SW480 (cell line): ENCODE measurements at places on chromosomes 5 and 9.

DNA sequence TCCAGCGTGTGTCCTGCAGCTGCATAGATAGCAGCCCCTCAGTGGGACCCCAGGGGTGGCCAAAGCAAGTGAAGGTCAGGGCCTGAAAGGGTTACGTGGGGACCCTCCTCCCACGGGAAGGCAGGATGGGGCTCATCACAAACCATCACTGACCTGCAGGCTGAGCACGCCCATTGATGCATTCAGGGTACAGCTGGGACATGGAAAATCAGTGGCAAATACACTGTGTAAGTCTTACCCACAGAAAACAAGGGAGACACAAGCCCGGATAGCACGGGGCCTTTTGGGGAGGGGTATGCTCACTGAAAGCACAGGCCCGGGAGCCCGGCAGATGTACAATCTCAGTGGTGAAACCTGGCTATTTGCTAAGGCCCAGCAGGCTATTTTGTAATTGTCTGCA lies 49.1 kb downstream of the SEMA4D start:
- no peak for DNase-seq

- DNase-seq: peak; percentile 10
Measured at GRCh38 chr5:75050415-75050814, 1.9 kb downstream of the GCNT4 start.

GRCh38 chr5:39519566-39520231 lies 94.9 kb upstream of the DAB2 start:
- DNase-seq: no peak

DNA sequence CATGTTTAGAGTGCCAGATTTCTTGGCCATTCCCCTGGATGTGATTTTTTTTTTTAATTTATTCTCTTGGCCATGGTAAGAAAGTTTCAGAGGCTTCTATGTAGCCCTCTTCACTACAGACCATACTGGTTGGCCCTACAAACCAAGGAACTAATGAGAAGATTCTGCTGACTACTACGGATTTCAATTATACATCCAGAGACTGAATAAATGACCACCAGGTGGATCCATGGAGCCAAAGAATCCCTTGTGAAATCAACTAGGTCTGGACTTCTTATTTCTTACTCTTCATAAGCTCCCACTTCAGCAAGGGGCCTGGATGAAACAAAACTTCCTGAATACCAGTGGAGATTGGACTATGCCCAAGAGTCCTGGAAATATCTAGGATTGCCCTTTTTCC lies 27.6 kb downstream of the ZNF622 start:
- DNase-seq: peak; percentile 28

- DNase-seq: no peak
Measured at GRCh38 chr9:75938946-75939345, 48.5 kb downstream of the PCSK5 start.

DNA sequence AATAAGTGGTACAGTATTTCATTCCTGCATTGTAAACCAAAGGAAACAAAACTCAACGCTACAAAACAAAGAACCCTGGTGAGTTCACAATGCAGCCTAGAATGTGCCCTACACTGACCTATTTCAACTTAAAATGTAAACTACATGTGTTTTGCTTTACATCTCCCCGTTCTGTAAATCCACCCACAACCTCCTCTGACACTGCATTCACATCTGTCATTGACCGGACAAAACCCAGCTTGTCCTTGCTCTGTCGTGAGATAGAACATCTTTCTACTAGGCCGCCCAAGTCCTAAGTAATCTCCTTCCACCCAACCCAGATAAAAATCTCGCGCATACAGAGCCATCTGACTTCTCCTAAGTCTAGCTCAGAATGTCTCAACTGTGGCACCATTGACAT lies 6.1 kb upstream of the VLDLR start:
- no peak for DNase-seq

DNA sequence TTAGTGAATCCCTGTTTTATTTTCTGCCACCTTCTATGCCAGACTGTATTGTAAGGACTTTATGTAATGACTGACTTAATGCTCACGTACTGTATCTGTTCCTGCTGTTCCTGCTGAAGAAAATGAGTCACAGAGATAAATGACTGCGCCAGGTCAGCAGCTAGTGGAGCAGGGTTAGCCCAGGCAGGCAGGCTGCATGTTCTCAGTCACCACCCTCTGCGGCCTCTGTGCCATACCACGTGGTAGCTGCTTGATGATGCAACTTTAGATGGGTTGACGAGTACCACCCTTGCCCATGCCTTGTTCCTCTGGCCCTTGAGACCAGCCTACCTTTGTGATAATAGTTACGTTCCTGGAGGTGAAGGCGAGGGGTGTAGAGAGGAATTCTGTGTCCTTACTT lies 161.9 kb downstream of the TRIO start:
- no peak for DNase-seq

- DNase-seq: no peak
Measured at GRCh38 chr9:13447843-13448422, 168.4 kb upstream of the MPDZ start.

DNA sequence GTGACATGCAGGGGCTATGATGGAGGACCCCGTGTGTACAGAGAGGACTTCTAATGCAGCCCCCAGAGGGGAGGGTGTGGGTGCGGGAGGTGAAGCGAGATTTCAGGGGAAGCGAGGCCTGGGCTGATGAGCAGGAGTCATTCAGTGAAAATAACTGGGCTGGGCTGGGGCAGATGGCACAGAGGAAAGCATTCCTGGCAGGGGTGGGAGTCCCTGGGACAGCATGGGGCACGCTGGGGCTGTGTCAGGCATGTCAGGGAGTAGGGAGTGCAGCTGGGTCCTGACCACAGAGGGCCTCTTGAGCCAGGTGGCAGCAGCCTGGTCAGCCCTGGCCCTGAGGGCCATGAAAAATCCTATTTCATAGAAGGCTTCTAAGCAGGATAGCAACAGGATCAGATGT lies 36.6 kb downstream of the COL15A1 start:
- no peak for DNase-seq

DNA sequence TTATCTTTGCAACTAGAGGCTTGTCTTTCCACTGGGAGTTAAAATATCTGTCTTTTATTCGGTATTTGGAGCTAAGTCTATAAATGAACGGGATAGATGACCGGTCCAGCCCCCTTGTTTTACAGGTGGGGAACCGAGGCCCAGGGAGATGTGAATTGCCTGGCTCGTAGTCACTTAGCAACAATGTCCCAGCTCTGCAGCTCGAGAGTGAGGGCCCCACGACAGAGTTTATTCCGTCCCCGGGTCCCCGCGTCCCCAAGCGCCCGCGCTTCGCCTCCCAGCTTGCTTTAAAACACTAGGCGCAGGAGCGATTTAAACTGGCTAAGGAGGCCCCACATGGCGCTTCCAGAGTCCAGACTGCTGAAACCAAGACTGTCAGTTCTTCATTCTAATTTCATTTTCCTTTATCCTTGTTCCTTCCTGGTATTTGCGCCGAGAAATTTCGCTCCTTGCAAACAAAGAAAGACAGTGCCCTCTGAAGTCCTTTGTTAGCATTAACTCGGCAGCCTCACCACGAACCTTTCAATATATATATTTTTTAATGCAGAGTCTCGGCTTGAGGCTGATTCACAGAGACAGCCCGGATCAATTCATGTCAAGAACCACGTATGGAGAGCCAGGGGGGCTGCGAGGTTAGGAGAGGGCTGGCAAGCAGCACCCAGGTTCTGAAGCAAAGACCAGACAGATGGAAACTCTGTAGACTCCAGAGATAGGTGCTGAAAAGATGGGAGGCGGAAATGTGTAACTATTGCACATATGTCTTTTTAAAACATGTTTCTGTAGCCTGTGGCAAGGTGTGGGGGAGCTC lies 1.4 kb upstream of the ENC1 start:
- peak; percentile 67 for DNase-seq

DNA sequence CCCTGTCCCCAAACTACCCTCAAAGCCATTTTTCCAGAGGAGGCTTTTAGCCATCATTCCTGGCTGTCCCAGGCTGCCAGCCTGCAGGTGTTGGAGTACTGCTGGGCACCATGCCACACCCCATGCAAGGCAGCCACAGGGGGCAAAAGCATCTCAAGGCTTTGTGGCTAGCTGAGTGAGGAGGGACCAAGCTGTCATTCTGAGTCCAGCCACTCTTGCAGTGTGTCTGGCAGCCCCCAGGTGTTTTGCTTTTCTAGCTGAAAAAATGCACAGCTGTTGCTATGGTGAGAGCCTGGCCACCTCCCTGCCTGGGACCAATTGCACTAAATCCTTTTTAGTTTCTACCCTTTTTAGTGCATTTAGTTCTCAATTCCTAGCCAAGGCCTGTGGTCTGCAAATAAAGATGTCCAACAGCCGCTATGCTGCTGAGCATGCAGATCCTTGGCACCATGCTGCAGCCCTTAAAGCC lies 50.4 kb upstream of the PTGS1 start:
- no peak for DNase-seq

- DNase-seq: no peak
Measured at GRCh38 chr9:4243113-4243512, 56.8 kb downstream of the GLIS3 start.

GRCh38 chr9:98318834-98319478 lies 63.5 kb upstream of the TBC1D2 start:
- DNase-seq: no peak

DNA sequence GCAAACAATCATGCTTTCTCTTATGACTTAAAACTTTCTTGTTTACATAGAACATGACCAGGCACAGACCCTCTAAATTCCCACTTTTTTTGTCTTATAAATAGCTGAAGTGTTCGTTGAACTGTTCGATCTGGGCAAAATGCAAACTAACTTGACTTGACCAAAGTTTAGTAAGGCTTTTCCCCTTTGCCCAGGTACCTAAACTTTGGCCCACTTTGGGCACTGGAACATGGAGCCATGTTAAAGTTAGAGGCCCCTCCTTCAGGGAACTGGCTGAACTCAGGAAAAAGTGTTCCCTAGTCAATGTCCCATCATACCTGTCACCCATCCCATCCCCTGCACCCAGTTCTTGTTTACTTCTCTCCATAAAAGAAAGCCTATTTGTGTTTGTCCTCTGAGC lies 9.4 kb upstream of the AMACR start:
- no peak for DNase-seq

GRCh38 chr5:59186623-59187022 lies 603.7 kb downstream of the RAB3C start:
- DNase-seq: no peak

DNA sequence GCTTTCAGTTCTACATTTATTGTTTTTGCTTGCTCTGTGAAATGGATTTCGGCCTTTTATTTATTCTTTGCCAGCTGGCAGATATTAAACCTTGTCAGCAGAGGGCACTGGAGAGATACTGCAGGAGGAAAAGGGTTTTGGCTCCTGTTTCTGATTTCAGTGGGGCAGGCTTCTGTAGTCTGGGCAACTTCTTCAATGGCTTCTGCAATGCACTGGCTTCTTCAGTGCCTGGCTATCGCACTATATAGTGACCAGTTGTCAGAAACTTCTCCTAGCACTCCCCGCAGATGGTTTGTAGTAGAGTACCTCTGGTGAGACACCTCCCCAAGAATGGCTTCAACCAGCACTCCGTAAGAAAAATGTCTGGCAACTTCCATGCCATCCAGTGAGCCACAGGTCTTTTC lies 3.2 kb upstream of the NFX1 start:
- DNase-seq: peak; percentile 66

GRCh38 chr5:180026320-180026719 lies 45.2 kb downstream of the RNF130 start:
- DNase-seq: peak; percentile 84

DNA sequence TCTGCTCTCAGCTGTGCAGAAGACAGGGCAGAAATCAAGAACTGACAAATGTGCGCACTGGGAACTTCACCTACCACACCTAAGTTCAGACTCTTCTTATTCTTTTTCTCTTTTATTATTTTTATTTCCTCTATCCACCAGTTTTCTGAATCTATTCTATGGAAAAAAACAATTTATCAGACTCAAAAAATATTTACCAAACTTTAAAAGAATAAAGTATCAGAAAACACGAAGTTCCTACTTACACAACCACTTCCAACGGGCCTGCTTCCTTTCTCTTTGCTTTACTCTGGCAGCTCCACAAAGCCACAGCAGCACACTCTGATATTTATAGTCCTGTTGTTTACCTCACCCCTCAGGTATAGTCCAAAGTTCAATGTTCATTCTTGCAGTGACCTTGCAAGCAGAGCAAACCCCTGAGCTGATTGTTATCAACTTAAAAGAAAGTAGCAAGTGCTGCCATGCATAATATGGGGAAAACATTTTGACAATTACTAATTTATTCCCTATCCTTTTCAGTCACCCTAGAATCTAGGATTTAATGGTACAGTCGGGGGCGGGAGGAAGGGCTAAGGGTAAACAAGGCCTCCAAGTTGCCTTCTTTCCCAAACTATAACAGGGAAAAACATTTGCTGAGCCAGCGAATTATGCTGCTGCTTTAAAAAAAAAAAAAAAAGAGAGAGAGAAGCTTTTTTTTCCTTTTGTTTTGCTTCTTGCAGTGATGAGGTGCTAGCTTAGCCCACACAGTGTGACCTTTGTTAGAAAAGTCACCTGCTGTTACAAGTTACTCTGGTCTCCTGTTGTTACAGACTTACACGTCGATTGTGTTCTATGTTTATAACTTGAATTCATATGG lies at the start of gene SELENOP:
Gene SELENOP (minus strand): TSS at position 302 of the 856 bp plus-strand sequence. CDS start 3,539 bp downstream, outside the sequence.
- DNase-seq: peak; percentile 81

DNA sequence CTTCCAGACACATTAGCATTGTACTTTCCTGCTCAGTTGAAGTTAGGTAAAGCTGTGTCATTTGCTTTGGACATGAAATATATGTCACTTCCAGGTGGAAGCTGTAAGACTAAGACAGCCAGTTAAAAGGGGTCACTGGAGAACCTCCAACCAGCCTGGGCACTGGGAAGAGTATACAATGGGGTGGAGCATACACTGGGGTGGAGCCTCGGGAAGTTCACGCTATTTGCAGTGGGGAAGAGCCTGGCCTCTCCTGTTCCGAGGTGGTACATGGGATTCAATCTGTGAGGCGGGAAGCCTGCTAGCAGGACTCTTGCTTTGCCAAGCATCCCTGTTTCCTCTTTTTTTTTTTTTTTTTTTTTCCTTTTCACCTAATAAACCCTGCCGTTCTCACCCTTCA lies 145.3 kb downstream of the TTC39B start:
- DNase-seq: no peak

GRCh38 chr9:109619310-109619709 lies 121.2 kb upstream of the PTPN3 start:
- no peak for DNase-seq

DNA sequence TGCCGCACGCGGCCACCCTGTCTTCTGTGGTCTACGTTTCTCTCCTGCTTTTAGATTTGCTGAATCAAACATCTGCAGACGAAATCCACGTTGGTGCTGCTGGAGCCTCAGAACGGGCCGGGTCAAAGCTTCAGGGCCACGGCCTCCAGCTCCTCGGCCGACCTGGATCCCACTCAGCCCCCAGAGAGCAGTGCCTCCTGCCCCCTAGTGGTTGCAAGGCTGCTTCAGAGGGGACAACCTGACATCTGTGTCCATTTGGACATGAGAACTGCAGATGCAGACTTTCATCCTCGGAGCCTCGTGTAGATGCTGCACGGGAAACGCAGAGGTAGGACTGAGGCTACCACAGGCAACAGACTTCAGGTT lies 23.0 kb upstream of the SLC6A3 start:
- DNase-seq: no peak

- no peak for DNase-seq
Measured at GRCh38 chr5:31364881-31365636, 166.8 kb downstream of the DROSHA start.

DNA sequence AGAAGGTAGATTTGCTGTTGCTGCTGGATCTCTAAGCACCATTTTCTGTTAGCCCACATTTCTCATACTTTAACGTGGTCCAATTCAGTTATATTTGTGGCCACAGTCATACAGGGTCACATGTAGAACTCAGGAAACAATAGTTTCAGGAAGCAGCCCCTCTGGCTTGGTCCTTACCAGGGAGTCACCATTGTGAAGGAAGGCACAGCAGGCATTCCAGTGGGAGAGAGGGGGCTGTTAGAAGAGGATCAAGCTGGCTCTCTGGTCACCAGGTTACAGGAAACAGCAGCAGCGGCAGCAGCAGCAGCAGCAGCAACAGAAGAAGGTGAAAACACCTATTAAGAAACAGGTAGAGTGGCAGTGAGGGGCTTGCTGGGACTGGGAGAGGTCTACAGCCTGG lies 14.5 kb downstream of the C9orf43 start:
- no peak for DNase-seq
